Urothelium cell line (cell line): ENCODE measurements at places on chromosomes 12 and 14.

- DNase-seq, result no peak
Observed at GRCh38 chr12:12201274-12201758, 65.5 kb downstream of the LRP6 start.

DNA sequence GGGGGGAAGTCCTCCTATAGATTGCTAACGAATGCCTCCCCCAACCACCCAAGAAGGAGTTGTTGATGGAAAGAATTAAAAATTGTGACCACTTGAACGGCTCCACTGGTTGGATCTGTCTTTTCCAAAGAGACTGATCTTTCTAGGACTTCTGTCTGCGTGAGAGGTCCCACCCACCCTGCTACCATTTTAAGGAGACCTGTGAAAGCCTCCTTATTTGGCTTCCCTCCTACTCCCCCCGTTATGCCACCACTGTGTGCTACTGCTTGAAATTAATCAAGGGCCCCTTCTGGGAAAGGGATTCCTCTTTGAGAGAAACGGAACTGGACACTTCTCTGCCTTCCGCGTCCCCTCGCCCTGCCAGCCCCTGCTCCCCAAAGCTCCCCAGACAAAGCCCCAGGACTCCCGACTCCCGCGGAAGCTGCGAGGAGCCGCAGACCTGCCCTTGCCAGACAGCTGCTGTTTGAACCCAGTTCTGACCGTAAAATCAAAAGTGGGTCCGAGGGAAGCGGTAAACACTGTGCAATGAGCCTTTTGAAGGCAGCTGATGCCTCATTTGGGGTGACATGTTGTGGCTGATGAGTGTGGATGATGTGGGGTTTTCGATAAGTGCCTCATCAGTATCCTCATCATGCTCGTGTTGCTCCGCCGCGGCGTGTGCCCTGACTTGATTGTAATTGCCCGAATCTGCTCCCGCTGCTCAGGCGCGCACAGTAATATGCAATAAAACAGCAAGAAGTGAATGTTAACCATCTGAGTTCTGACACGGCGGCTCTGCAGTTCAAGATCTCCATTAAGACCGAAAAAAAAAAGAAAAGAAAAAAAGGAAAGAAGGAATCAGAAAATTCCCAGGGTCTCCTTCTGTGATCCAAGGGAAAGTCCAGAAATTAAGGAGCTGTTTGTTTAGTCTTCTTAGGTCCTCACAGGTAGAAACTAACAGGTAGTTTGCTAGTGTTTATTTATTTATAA is 48.2 kb downstream of the MBIP start:
- DNase-seq, result no peak

DNA sequence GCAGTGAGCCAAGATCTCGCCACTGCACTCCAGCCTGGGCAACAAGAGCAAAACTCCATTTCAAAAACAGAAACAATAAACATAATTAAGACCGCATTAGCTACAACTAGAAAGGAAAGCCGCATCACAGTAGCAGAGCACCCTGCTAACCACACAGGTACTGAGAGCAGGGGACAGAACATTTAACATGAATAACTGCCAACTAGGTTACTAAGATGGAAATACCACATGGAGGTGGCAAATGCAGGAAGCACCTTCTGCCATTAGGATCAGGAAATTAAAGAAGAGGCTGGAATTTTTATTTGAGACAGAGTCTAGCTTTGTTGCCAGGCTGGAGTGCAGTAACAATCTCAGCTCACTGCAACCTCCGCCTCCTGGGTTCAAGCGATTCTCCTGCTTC is 41.9 kb downstream of the CDC42BPB start:
- DNase-seq, result no peak

- no peak for DNase-seq
Observed at GRCh38 chr12:123336530-123336929, 28.1 kb downstream of the SBNO1 start.

GRCh38 chr12:93514853-93515252 is 47.5 kb downstream of the MRPL42 start:
- peak; percentile 14 for DNase-seq

GRCh38 chr12:125544960-125545359 is 479.7 kb downstream of the AACS start:
- DNase-seq, result no peak

DNA sequence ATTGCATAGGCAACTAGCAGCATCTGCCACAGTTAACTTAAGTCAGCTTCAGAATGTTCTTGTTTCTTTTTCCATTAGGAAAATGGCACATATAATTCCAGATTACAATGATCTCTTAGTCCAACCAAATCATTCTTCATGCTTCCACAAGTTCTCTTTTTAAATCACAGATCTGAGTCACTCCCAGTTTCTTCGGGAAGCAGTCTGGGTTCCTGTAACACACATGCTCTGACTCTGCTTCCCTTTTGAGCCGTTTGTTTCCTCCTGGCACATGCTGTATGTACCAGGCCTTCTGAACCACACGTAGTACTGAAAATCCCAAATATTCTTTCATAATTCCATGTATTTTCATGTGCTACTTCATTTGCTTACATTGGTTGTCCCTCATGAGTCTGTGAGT is 388.8 kb upstream of the PDE3A start:
- no peak for DNase-seq

- no peak for DNase-seq
Observed at GRCh38 chr12:55833056-55833455, 3.7 kb upstream of the DNAJC14 start.

GRCh38 chr14:91126761-91127160 is 12.9 kb downstream of the DGLUCY start:
- DNase-seq, result no peak

GRCh38 chr12:56230432-56231183 is 757 bp downstream of the SLC39A5 start:
- no peak for DNase-seq

DNA sequence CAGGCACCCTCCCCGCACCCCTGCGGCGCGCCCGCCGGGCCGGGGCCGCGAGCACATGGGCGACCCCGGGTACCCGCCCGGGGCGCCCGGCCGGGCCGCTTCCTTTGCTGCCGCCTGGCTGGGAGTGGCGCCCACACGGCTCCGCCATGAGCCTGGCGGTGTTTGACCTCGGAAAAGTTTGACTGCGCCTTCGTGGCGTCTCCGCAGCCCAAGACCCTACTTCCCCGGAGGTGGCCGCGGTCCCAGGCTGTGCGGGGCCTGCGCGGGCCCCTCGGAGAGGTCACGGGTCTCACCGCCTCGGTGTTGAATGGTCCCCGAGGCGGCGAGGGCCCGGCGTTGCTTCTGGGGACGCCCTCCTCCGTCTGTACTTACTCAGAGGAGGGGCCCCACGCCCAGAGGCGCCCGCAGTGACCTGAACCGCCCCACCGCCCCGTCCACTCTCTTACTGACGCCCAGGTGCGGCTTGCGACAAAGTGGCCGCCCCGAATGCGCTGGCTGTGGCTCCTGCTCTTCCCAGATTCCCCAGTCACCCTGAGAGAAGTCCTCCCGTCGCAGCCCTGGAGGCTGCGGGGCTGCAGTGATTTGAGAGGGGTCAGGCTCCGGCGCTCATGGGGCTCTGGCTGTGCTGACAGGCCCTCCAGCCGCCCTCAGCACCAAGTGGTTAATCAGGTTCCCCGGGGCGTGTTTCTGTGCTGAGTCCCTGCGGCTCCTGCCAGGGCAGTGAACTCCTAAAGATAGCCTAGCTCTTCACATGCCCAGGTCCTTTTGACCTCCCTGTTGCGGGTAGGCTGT is 5.8 kb downstream of the KMT5A start:
- no peak for DNase-seq

DNA sequence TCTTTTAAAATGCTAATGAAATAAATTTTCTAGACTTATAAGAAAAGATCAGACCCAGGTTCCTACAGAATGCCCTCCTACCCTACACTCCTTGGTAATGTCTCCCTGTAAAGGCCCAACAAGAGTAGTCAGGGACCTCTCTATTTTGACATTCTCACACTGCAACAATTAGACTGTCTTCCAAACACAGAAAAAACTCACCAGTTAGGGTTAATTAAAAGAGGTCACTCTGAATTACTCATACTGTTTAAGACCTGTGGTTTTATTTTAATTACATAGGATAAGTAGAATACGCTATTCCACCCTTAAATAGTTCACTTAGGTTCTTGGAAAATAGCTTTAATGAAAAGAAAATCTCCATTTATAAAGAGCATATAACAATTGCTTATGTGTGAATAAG is 142.4 kb downstream of the ITPR2 start:
- DNase-seq, result no peak

DNA sequence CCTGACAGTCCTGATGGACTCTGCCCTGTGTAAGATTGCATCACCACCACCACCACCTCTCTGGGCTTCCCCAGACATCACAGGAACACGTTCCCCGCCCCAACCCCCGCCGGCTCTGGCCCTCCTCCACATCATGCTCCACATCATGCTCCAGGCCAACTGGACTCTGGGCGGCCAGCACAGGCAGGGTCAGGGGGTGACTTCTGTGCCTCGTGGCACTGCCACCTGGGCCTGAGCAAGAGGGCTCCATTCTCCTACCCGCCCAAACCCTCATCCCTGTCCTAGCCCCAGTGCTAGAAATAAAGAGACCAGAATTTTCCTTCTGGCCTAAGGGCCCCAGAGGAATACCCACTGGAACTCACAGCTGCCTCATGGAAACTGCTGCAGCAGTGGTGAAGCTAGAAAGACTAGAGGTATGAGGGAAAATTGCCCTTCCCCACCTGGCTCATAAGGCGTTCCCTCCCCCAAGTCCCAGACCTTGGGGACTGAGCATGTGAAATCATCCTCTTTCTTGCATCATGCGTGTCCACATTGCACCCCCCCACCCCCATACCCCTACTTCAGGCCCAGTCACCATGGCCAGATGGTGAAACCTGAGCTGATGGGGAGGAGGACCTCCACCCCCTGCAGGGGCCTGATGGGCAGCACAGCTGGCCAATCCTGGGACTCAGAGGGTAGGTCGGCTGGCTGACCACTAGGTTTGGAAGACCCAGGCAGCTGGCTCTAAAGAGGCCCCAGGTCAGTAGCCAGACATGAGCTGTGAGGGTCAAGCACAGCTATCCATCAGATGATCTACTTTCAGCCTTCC is at the start of gene INHBE:
Gene INHBE, plus strand, starts transcription at position 742 of the 808 bp plus-strand sequence. CDS start 230 bp downstream, outside the sequence.
- DNase-seq, result peak; percentile 38

- DNase-seq, result no peak
Observed at GRCh38 chr12:121330692-121331091, 21.5 kb downstream of the ANAPC5 start.

GRCh38 chr12:119115296-119115905 is 63.3 kb upstream of the HSPB8 start:
- DNase-seq, result peak; percentile 63

- DNase-seq, result no peak
Observed at GRCh38 chr12:79659961-79660431, 30.8 kb downstream of the PAWR start.

GRCh38 chr12:124581307-124582107 is 14.1 kb upstream of the NCOR2 start:
- DNase-seq, result peak; percentile 57

GRCh38 chr14:42929806-42930480 is 1323.3 kb downstream of the LRFN5 start:
- no peak for DNase-seq

DNA sequence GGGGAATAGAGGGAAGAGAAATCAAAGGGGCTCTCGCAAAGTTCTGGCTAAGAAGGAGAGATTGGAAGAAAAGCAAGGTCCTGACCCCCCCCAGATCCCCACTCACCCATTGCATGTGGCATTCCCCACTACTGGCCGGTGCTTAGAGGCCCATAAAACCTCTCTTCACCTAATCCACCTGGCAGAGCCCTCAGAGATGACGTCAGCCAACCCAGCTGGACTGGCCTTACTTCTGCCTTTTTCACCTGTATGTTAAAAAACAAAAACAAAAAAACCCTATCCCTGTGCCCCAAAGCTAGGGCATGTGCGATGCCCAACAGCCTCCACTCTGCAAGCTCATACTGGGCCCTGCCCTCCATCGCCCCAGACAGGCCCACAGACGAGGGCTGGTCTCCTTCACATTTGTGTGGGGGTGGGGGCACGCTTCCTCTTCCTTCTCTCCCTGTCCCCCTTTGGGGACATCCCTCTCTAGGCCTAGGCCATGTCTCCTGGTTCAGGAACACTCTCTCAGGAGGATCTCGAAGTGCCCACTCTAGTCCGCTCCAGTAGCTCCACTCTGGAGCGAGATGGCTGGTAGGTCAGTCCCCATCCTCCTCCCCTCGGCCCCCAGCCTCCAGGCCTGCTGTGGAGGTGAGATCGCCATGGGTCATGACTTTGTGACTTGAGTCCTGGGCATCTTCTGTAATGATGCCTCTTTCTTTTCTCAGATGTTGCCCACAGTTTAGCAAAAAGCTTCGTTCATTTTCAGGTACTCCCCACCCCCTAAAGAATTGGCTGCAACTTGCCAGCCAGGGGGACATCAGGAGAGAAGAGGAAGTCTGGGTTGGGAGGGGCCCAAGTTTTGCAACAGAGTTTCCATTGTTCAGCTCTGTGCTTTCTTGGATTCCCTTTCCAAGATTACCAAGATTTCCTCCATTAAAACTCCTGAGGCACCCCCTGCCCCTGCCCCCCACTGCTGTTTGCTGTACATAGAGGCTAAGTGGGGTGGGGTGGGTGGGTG is 37.0 kb downstream of the FIGNL2 start:
- DNase-seq, result no peak

GRCh38 chr12:30000401-30000800 is 216.7 kb upstream of the TMTC1 start:
- no peak for DNase-seq

GRCh38 chr12:76242813-76243550 is 105.2 kb downstream of the BBS10 start:
- no peak for DNase-seq

DNA sequence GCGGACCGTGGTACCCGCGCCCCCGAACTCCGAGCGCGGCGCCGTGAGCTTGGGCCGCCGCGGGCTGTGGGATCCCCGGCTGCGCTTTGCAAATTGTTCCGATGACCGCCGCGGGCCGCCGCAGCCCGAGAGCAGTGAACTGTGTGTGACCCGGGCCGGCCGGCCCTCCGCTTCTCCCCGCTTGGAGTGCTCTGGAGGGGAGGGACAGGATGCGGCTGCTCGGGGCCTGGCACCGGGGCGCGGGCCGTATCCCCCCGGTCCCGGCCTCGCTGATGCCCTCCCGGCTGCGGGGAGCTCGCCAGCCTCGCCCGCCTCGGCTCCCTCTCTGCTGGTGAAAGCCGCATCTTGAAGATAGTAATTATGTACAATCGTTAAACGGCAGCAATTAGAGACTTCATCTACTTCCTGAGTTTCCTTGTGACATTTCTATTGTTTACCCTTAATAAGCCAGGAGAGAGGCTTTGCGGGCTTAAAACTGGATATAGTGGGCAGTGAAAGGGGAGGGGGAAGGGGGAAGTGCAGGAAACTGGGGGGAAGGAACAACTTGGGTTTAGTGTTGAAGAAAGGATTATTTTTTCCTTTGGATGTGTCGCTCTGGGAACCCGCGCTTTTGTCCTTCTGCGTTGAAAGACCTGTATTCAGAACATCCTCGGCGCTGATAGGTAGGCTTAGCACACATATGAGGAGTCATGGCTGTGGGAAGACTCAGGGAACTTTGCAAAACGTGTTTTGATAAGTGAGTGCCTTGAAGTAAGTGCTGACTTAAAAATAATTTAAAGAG is 1.2 kb downstream of the PELI2 start:
- DNase-seq, result peak; percentile 65

- no peak for DNase-seq
Observed at GRCh38 chr12:3580094-3580749, 89.2 kb downstream of the PRMT8 start.

DNA sequence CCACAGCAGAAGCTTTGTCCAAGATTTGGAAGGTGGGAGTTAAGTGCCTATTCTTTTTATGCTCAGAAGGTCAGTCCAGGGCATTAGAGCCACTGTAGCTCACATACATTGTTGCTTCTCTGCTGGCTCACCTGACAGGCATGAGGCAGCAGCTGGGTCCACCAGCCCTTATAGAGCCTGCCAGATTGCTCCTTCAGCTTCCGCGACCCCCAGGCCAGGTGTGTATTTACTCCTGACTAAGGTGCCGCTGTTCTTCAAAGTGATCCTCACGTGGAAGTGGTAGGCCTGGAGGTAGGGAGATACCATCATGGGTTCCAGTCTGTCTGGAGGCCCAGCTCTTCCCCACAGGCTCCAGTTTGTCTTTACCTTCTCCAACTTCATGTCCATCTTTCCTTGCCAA is 17.5 kb upstream of the CPM start:
- no peak for DNase-seq
